ENCODE measurements at places on chromosomes 3 and 15. TPM values are rescaled to one million over a fixed set of nuclear protein-coding genes. Genes with fewer than 3 reads are reported as not detected.

DNA sequence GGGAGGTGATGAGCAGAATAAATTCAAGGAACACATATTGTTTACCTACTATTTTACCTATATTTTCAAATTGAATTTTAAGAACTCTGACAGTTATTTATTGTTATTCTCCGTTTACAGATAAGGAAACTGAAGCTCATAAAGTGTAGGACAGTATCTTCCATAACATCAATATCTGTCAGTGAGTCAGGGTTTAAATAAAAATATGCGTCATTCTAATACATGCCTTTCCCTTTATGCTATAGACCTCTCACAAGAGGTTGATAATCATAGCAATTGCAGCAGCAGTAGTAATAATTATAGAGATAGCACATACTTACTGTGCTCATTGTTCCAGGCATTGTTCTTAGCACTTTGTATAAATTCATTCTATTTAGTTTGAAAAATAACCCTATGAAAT is 101.1 kb downstream of the EPHA6 start:
- no peak for DNase-seq
- H3K36me3 ChIP-seq: no peaks in the 10 kb centered on the region
- H3K27ac ChIP-seq: no peak overlapping the region
- no peaks in the 10 kb centered on the region for H3K4me1 ChIP-seq
- no peak overlapping the region for H3K4me3 ChIP-seq

- DNase-seq: no peak
- no peak overlapping the region for H3K4me3 ChIP-seq
- no peaks in the 10 kb centered on the region for H3K36me3 ChIP-seq
- no peaks in the 10 kb centered on the region for H3K4me1 ChIP-seq
- H3K27ac ChIP-seq: no peak overlapping the region
Observed at GRCh38 chr15:26954403-26954802, 16.6 kb upstream of the GABRG3 start.

- no peak for DNase-seq
- H3K4me3 ChIP-seq: no peak overlapping the region
- H3K27ac ChIP-seq: no peak overlapping the region
Observed at GRCh38 chr3:100899440-100900091, 93.7 kb downstream of the ABI3BP start.

The GRAMD1C gene
- 1.6 TPM for total RNA-seq

All from SJCRH30 (cell line).